ENCODE measurements at places on chromosomes 7 and 10.

DNA sequence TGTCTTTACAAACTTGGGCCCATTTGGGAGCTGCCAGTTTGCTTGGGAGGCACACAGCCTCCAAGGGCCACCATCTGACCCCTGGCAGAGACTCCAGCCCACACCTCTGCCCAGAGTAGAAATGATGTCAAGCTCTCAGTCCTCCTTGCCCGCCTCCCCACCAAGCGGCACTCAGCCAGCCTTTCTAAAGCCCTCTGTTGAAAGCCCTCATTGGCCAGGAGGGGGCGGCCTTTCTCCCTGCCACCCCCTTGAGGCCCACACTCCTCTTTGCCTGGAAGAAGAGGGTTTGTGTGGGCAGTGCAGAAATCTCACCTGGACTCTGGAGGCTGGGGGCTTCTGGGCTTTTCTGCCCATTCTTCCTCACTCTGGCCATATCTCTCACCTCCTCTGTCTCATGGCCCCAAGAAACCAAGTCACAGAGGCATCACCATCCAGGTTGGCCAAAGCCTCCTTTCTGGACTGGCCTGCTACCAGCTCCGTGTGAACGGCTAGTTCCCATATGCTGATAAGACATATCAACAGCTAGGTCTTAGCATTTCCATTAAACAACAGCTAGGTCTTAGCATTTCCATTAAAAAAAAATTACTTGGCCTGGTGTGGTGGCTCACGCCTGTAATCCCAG, 36.1 kb downstream of the UBTD1 start:
- DNase-seq: peak; percentile 65

DNA sequence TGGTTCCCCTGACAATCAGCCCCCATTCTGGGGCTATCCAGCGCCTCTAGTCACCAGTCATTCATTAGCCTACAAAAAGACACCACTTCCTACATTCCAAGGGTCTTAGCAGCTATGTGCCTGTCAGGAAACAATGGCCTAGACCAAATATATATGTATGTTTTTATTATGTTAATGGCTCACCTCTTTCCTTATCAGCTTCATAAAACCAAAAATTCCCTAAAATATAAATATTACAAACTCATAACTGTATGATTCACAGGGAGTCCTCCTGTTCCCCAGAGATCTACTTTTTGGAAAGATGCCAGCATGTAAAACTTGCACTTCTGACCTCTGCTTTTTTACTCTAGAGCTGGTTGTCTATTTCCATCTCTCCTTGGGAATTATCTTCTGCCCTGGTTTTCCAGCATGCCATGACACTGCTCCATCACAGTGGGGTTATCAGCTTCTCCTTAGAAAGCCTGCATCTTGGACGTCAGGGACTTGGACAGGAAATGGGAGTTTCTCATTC, 79.2 kb downstream of the ABCA13 start:
- no peak for DNase-seq

DNA sequence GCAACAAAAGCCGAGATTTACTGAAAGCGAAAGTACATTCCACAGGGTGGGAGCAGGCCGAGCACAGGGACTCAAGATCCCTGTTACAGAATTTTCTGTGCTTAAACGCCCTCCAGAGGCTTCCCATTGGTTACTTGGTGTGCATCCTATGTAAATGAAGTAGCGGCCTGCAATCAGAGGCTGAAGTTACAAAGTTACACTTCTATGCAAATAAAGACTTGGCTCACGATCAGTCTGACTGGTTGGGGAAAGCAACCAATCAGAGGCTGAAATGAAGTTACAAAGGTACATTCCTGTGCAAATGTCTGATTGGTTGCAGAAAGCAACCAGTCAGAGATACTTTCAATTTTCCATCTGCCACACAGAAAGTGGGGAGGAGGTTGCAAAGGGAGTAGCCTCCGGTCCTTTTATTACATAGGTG, 4.1 kb downstream of the ACBD7 start:
- DNase-seq: no peak

- DNase-seq: no peak
Measured at GRCh38 chr7:9175871-9176270, 742.5 kb downstream of the NXPH1 start.

- DNase-seq: no peak
Measured at GRCh38 chr10:15202639-15203038, 34.1 kb upstream of the NMT2 start.

- DNase-seq: no peak
Measured at GRCh38 chr10:106401161-106401560, 763.3 kb downstream of the SORCS1 start.

Measured in stimulated activated CD8-positive, alpha-beta memory T cell treated with anti-CD3 and anti-CD28 coated beads, Interleukin-4, amount 100 ng/mL, for 48 hours (primary cell).